Immature natural killer cell (primary cell): ENCODE measurements at places on chromosomes 5 and 9. TPM values are rescaled to one million over a fixed set of nuclear protein-coding genes. Genes with fewer than 3 reads are reported as not detected.
A peak's percentile ranks its signal among the peaks of the same experiment; 100 is the strongest.

DNA sequence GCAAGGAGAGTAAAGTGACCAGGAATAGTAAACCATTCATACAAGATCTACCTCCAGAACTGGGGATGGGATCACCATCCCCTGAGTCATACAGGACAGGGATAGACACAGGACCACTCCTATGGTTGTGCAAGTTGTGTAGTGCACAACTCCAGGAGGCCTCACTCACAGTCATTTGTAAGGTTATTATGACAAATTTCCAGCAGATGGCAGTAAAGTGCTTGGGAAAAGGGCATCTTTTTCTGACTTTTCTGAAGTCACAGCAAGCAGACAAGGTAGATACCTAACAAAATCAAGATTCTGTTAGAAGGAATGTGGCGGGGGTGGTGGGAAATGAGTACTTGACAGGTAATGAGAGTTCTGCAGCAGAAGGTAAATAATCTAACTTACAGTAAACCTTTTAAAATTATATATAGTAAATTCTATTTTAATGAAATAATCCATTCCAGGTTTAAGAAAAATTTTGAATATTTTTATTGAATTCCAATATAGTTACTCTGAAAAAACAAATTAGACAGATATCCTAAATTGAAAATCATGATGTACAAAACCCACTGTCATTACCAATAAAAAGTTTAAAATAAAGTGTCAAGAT is 16.7 kb upstream of the KIF27 start:
- DNase-seq: peak; percentile 60

- no peak for DNase-seq
These were observed 250.3 kb downstream of the SEC61B start for GRCh38 chr9:99472240-99472915.

DNA sequence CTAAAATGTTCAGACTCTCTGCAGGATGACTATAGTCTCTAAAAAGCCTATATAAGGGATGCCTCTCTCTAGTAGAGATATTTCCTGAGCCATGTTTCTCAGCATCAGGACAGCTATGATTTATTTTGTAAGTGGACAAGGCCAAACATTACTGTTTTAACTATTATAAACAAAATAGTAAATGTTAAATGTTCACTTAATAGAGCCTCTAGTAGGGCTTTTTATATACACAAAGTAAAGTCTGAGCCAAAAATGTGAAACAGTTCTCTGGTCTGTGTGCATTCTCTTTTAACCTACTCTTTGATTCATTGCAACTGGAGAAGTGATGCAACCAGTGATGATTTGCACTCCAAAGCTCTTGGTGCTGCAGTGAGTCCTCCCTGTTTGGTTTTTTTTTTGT is 220.5 kb downstream of the GDNF start:
- no peak for DNase-seq

IFNE gene
- not detected for polyA plus RNA-seq

PCDHB3 gene
- not detected for polyA plus RNA-seq

DNAH5 gene
- not detected for polyA plus RNA-seq

GRIN3A gene
- polyA plus RNA-seq: 0.02 TPM

RPS23 gene
- polyA plus RNA-seq: 1,212 TPM

PCDHGA4 gene
- polyA plus RNA-seq: 0.11 TPM
